Tibial nerve (tissue), 4 donors: ENCODE measurements at places on chromosomes 13 and 19. TPM values are rescaled to one million over a fixed set of nuclear protein-coding genes. Genes with fewer than 3 reads are reported as not detected.

- DNase-seq = no peak
These were observed 14.2 kb upstream of the ZNF91 start for GRCh38 chr19:23409392-23410048.

GRCh38 chr13:75368167-75368566, 113.8 kb downstream of the TBC1D4 start:
- peak; percentile 70 for DNase-seq

DNA sequence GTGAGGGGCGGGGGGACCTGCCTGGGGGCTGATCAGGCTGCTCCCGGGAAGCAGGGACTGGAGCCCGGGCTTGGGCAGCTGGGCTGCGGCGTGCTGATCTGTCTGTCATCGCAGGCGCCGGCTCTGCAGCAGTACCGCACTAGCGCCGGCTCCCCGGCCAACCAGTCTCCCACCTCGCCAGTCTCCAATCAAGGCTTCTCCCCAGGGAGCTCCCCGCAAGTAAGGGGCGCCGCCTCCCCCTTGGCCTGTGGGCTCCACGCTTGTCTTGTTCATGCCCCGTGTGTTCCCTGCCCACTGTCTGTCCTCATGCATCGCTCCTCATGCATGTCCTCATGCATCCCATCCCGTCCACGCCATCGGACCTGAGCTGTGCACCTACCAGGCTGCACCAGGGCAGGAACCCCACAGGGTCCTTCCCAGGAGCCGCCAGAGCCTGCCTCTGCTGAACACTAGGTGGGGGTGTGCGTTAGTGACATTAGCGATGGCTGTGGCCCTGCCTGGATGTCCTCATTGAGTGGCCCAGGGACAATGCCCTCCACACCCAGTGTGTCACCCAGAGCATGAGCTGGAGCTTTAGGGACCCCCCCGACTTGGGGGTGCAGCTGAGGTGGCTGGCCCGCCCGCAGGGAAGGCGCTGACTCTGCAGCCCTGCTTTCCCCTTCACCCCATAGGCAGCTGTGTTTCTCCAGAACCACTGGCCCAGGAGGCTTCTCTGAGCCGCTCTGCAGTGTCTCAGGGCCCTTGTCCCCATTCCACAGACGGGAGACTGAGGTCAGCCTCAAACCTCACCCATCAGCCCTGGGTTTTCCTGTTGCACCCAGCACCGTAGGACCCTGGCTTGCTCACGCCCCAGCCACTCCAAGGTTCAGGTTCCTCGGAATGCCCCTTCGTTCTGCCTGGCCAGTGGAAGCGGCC, 19.5 kb downstream of the COMP start:
- no peak for DNase-seq

- no peak for DNase-seq
These were observed 37.0 kb upstream of the CCNA1 start for GRCh38 chr13:36395280-36395679.

DNA sequence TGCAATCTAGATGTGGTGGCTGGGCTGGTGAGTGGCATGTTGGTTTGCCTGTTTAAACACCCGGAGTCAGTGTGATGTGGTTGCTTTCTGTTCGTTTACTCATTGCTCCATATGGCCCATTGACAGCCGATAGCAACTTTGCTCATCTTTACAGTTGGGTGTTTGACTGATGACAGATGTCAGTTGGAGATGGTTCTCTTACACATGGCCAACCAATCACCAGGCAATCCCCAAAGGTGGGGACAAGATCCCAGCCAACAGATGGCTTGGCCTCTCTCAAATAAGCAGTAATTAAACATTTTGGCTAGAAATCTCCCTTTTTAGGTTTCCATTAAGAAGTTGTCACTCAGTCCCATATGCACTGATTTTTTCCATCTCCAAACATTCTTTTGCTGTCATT, 497.1 kb upstream of the ARGLU1 start:
- no peak for DNase-seq

- DNase-seq = no peak
These were observed 20.7 kb downstream of the TDRD3 start for GRCh38 chr13:60417734-60418133.

Gene C19orf38
- total RNA-seq = 4.5 TPM

Gene WDR62
- 0.87 TPM for total RNA-seq

DNA sequence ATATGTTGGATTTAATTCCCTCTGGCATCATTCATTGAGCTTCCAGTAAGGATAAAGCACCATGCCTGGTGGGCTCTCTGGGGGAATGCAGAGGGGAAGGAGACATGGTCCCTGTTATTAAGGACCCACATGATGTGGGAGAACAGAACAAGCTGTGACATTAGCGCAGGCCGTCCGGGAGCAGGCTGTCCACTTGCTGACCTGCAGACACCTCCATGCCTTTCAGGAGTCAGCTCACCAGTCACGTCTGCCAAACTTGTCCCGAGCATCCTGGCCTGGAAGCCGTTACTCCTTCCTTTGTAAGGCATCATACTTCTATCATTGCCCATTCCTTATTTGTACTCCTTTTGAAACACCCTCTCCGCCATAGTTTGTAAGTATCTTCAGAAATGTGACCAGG, 23.4 kb downstream of the B3GLCT start:
- DNase-seq = no peak

Gene PAK4
- 31.2 TPM for total RNA-seq

Gene PSG2
- not detected for total RNA-seq

DNA sequence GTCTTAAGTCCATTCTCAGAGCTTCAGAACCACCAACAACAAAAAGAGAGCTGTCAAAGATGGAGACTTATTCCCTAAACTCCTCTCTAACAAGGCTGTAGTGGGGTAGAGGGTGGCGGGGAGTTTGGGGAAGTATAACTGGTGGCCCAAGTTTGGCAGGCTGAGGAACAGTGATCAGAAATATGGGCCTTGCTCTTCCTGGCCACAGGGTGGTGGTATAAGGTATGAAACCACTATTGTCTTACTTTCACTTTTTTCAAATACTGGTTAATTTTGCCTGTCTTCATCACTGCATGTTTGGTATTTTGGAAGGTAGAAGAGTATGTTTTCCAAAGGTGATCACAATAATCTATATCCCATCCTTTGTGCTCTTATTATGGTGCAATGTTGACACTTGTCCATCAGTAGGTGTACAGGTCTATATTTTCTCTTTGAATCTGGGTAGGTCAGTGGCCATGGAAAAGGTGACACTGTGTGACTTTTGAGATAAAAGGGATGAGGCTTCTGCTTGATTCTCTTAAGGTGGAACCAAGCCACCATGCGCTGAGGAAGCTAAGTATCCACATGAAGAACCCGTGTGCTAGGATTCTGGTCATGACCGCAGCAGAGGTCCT, 23.2 kb upstream of the GPC5 start:
- DNase-seq = no peak

GRCh38 chr13:55567721-55568625, 1572.7 kb upstream of the PRR20A start:
- no peak for DNase-seq

Gene ZNF285
- 2.0 TPM for total RNA-seq

DNA sequence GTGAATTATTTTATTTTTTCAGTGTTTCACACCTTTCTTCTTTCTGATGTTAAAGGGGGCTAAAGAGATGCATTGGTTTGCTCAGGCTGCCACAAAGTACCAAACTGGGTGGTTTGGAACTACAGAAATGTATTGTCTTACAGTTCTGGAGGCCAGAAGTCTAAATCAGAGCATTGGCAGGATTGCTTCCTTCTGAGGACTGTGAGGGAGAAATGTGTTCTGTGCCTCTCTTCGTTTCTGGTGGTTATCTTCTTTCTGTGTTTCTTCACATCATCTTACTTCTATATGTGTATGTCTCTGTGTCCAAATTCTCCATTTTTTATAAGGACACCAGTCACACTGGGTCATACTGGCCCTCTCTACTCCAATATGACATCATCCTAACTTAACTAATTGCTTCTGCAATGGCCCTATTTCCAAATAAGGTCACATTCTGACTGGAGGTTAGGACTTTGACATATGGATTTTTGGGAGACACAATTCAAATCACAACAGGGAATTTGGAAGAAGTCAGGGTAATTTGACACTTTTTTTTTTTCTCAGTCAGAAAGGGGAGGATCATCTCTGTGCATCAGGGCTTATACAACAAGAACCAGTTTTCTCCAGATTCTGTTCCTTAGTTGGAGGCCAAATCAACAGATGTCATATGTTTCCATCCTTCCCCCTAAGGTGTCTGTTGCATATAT, 188.2 kb downstream of the KCNRG start:
- no peak for DNase-seq

- DNase-seq = no peak
These were observed 406.8 kb upstream of the HTR2A start for GRCh38 chr13:47303626-47304025.

GRCh38 chr19:13097463-13098258, 5.0 kb downstream of the LYL1 start:
- DNase-seq = no peak

Gene CABP5
- not detected for total RNA-seq

- DNase-seq = no peak
These were observed 182.5 kb downstream of the KCNRG start for GRCh38 chr13:50197705-50198104.

- peak; percentile 23 for DNase-seq
These were observed at the start of gene CYP4F11 for GRCh38 chr19:15934332-15935078. Gene CYP4F11, minus strand, starts transcription at chr19:15934529. Its CDS starts 121 bp downstream, at chr19:15934408.

Gene SEMA6B
- total RNA-seq = 1.5 TPM

Gene MEIOSIN
- total RNA-seq = not detected
